Neural crest cell (in vitro differentiated cells): ENCODE measurements at places on chromosomes 2 and 18.

GRCh38 chr18:75638776-75639471 is 211.4 kb upstream of the SMIM21 start:
- peak; percentile 29 for DNase-seq

DNA sequence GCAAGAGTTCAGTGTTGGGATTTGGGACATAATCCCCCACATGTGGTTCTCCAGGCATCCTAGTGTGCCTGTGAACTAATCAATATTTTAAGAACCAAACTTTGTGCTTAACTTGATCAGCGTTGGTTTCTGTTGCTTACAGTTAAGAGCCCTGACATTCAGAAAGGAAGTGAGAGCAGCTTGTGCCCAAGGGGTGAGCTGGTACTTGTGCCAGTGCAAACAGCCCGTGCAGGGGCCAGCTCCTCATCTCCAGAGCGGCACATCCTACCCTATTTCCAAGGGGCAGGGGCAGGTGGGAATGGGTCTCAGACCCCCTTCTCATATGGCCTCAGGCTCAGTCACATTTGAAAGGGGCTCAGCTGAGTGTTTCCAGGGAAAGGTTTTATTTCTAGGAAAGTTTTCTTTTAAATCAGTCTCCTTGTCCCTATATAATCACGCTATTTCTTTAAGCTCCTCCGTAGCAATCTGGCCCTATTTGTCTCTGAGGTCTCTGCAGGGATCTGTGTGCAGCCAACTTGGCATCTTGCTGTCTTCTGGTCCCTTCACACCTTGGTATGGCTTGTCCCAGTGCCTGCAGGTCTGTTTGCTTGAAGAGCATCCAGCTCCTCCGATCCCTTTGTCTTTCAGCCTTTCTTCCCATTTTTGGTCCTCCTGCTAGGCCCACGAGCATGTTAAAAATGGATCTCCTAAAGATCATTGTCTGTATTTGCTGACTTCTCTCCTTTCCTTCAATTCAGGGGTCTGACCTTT is 358.9 kb downstream of the HRH4 start:
- no peak for DNase-seq

- no peak for DNase-seq
These were observed 15.2 kb downstream of the ABCB11 start for GRCh38 chr2:169015943-169016342.

DNA sequence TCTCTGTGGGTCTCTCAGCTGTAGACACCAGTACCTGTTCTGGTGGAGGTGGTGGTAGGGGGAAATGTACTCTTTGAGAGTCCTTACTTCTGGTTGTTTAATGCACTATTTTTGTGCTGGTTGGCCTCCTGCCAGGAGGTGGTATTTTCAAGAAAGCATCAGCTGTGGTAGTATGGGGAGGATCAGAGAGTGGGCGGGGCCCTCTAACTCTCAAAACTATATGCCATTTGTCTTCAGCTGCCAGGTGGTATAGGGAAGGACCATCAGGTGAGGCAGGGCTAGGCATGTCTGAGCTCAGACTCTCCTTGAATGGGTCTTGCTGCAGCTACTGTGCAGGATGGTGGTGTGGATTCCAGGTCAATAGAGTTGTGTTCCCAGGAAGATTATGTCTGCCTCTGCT is 1100.8 kb downstream of the CNTNAP5 start:
- no peak for DNase-seq

GRCh38 chr2:40361478-40361877 is 90.4 kb downstream of the SLC8A1 start:
- no peak for DNase-seq

DNA sequence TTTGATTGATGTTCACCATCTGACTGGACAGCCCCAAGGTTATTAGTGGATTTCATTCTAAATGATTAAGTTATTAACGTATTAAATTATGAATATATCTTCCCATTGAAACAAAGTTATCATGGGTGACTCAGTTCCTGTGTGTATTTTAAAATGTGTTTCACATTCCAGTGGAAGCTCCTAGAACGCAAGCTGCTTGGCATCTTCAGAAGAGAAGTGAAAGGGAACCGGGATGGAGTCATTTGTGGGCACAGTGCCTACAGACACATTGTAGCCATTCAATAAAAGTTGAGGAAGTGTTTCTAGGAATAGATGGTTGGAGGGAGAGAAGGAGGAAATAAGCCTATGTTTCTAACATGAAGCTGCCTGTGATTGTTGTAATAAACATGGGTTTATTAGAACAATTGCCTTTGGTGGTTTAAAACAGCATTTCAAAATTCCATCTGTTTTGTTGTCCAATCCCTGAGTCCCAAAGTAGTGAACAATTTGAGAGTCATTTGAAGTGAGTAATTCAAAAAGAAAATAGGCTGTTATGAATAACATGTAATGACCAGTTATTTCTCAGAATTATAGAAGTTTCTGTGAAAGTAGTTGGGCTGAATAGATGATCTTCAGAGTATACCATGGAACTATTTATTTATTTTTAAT is 143.5 kb downstream of the PKP4 start:
- DNase-seq, result no peak

DNA sequence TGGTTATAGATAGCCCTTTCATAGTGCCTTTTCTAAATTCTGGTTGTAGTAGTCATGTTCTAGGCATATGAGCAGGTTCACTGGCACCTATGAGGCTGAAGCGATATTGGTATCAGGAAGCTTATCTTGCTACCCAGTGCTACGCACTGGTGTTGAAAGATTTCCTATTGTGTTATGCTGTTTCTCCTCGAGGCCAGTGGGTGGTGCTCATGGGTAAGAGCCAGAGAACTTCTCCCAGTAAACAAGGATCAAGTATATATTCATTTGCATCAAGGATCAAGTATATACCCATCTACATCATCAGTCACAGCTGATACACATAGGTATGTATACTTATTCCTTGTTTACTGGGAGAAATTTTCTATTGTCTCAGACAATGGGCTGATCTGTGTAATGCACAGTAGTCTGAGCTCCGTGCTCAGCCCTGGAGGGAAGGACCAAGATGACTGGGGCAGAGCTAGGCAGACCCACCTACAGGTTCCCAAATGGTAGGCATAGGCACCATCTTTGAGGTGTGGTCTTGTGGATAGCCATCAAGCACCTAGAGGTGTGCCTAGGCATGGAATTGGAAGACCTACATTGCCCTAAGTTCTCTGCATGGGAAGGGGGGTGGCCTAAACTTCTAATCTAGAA is 101.2 kb upstream of the GALNT13 start:
- no peak for DNase-seq

- DNase-seq, result no peak
These were observed 3.9 kb downstream of the CXCR1 start for GRCh38 chr2:218162814-218163213.
